Urothelium cell line (cell line): ENCODE measurements at places on chromosomes 7 and 10.

- no peak for DNase-seq
Measured at GRCh38 chr7:22762866-22763265, 35.9 kb downstream of the IL6 start.

GRCh38 chr10:106957823-106958588 lies 206.5 kb downstream of the SORCS1 start:
- DNase-seq: no peak

GRCh38 chr7:142523821-142524460 lies 225.3 kb upstream of the PRSS1 start:
- no peak for DNase-seq

DNA sequence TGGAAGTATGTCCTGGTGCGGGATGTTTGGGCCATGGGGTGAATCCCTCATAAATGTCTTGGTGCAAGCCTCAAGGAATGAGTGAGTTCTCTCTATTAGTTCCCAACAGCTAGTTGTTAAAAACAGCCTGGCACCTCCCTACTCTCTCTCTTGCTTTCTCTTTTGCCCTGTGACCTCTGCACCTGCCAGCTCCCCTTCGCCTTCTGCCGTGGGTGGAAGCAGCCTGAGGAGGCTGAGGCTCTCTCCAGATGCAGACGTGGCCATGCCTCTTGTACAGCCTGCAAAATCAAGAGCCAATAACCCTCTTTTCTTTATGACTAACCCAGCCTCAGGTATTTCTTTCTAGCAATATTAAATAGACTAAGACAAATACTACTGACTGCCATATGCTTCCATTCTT lies 210.3 kb downstream of the POM121L12 start:
- DNase-seq: no peak

DNA sequence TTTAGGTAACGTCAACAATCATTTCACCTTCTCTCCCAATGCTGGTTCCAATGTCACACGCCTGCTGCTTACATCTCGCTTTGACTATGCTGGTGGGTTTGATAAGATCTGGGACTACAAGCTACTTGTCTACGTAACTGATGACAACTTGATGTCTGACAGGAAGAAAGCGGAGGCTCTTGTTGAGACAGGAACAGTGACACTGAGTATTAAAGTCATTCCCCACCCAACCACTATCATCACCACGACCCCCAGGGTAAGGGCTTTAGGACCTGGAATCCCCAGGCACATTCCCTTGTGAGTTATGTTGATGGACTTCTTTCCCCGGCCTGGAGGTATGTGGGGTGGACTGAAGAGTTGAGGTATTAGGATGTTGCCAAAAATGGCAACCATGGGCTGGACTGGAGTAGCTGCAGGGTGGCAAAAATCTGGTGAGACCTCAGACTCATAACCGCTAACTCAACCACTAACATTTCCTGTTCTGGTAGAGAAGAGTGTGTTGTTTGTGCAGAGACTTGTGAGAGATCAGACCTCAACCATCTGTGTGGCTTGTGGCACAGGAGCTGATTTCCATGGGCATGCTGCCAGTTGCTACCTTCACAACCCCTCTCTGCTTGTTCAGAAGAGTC lies 59.2 kb downstream of the CDHR3 start:
- DNase-seq: no peak

DNA sequence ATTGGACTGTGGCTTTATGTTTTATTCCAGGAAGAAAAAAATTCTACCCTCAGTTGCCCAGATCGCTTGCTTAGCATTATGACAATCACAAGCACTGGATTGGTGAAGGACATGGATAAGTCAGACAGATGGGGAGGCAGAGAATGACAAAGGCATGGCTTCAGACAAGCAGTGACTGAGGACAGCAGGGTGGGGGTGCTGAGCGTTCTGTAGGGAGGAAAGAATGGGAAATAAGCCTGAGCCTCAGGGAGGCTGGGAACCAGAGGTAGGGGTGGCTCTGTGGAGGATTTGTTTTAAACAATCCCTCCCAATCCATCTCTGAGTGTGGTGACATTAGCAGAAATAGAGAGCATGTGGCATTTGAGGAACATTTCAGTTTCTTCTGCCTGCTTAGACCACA lies 896.9 kb downstream of the CCSER2 start:
- DNase-seq: no peak

GRCh38 chr10:44809647-44810046 lies 101.5 kb upstream of the TMEM72 start:
- DNase-seq: no peak

- DNase-seq: no peak
Measured at GRCh38 chr7:90680484-90680883, 84.4 kb downstream of the CDK14 start.

DNA sequence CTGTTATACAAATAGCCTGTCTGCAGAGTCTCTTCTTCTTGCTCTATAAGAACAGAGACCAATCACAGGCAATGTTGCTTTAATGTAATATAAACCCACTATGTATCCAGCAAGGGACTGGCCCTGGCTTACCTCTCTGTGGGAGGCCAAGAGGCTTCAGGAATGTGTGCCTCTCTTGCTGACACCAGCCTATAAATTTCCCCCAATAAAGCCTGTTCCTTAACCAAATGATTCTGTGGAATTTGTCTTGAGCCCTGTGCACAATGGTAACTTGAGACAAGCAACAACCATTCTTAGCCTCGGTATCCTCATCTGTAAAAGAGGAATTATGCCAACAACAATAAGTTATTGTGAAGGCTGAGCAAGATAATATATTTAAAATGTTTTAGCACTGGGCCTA lies 563.7 kb downstream of the GRM8 start:
- DNase-seq: no peak

DNA sequence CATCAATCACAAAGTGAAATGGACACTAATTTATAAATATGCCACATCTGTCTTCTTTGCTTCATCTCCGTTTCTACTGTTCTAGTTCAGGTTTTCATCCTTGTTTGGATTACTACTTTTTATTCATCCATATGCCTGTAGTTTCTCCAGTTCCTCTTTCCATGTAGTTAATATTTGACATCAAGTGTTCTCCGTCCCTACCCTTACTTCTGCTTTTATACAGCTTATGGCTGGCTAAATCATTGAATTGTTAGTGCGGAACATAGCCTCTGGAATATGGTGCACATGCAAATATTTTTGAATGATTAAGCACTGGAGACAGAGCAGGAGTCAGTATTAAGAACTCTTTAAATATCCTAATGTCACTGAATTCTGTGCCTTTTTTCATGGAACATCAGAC lies 230.0 kb upstream of the PPP1R3A start:
- DNase-seq: no peak

DNA sequence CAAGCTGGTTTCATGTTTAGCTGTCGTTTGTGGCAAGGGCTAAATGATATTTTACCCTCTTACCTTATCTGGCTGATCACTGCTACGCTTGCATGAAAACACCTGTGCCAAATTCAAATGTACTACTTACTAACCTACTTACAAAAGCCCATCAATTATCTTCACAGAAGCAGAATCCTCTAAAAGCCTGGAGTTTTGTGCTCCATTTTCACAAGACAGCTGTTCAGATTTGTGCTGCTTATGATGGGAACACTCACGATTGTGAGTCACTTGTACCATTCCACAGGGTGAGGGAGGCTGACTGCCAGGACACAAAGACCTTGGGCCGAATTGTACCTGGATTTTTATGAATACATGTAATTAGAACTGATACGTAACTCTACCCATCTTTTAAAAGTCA lies 245.0 kb upstream of the NPY start:
- DNase-seq: no peak

GRCh38 chr7:129466796-129467195 lies 32.6 kb downstream of the STRIP2 start:
- DNase-seq: no peak

DNA sequence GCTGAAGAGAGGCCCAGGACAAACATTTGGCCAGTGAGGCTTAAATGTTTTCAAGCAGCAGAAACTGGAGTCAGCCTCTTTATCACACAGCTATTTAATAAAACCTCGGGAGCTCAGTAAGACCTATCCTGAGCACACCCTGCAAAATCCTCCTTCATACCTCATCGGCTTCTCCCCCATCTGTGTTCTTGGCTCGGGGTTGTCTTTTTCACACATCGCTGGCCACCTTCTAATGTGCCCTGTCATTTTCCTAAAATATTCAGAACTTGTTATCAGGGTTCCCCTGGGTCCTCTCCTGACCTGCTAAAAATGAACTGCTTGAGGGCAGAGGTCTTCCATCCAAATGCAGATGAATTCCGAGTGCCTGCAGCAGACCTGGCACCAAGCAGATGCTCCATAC lies 310.3 kb upstream of the AKR1E2 start:
- DNase-seq: no peak

DNA sequence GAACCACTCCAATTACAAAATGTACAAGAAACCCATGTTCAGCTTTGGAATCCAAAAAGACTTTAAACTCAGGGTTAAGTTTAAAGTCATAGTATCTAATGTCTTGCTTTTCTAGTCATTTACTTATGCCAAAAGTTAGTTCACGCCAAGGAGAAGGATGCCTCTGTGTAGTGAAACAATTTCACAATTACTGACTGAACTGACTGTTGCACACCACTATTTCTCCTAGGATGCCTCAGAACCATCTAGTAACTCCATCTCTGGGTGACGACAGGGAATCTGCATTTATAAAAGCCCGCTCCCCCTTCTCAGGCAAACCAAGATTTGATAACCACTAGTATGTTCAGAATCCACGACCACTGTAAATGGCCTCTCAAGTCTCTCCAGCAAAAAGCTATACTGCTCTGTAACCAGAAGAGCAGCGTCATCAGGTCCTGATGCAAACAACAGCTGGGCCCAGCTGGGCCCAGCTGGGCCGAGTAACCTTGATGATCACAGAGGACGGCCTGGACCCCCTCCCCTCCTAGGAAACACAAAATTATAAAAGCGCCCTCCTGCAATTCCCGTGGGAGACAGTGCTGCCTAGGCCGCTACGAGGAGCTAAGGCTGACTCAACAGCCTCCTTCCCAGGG lies 680 bp upstream of the ADO start:
- DNase-seq: no peak

GRCh38 chr10:5958077-5958476 lies 19.3 kb downstream of the IL15RA start:
- DNase-seq: no peak

DNA sequence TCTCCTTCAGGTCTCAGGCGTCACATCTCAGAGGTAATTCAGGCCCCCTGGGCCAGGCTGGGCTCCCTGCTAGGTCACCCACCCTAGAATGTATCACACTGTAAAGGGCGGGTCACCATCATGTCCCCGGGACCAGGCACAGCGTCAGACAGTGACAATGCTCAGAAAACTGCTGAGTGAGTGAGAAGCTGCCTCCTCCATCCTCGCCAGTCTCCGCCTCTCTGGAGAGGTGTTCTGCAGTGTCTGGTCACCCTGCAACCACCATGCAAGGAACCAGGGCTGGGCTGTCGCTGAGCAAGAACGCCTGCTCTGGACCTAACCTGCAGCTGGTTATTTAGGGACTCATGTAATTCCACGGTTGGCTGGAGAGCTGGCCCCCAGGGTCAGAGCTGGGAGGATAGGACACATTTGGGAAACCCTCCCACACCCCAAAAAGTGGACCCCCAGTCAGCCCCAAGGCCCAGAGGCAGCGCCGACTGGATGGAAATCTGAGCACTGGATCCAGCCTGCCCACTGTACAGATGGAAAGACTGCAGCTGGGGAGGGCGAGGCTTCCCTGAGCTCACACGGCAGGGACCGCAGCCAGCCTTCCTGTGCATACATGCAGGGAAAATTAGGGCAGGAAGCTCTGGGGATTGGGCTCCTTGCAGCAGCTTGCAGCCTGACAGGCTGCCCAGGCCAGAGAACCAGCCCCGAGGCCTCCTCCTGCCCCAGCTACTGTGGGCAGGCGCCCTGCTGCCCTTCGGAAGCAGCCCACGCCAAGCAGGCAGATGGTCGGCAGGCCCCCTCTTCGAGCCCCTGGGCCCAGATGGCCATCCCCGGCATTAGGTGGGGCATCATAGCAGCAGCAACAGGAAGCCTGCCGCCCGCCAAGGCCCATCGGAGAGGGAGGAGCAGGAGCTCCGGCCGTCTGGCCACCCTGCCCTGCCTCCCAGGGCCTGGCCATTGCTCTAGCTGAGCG lies 105.4 kb upstream of the ZMIZ1 start:
- DNase-seq: no peak

DNA sequence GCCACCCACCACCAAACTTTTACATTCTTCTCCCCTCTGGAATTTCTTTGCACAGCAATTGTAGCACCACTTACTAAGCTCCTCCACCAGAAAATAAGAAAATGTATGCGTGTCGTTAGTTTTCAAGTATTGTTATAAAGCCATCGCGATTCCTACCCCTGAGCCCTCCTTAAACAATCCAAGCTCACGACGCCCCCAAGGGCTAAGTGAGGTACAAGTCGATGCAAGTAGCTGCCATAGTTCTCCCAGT lies 1.3 kb downstream of the FRAT2 start:
- peak; percentile 40 for DNase-seq

DNA sequence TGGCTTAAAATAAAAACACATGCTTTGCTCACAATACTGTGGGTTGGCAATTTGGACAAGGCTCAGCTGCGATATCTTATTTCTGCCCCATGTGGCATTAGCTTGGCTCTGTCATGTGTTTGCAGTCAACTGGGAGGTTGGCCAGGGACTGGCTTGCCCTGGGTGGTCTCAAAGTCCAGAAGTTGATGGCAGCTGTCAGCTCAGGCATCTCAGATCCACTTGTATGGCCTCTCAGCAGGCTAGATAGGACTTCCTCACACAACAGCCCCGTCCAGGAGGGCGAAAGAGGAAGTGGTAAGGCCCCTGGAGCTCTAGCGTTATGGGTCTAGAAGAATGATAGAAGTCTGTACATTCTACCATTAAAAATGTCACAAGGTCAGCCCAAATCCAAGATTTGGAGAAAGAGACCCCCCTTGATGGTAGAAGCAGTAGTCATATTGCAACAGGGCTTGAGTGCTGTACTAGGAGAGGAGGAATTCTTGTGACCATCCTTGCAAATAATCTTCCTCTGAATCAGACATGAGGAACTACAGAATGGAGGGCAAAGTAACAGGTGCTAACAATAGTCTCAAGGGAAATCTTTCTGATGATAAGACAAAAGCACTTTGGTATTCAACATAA lies 166.2 kb downstream of the FAM107B start:
- no peak for DNase-seq

DNA sequence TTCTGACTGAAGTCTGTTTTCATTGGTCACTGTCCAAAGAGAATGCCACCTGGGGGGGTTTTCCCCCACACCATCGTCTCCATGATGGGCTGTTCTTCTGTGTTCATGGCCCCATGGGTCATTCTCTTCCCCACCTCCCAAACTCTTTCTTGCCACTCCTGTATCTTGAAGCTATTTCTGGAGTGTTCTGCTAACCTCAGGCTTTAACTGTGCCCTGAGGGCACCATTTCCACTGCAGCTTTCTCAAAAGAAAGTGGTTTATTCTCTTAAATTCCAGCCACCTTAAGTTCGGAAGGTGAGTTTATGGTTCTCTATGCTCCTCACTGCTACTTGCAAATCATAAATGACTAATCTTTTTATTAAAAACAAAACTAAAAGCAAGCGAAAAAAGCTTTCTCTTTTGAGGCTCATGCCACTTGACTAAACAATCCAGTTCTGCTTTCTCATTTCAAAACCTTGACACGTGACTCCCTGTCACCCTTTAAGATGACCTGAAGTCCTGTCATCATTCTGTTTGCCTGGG lies 7.4 kb upstream of the APBB1IP start:
- DNase-seq: no peak

- no peak for DNase-seq
Measured at GRCh38 chr10:123926401-123927264, 35.0 kb upstream of the CPXM2 start.

GRCh38 chr10:101297901-101298486 lies 56.0 kb upstream of the BTRC start:
- DNase-seq: peak; percentile 77
